ENCODE measurements at places on chromosomes 5 and 9.

DNA sequence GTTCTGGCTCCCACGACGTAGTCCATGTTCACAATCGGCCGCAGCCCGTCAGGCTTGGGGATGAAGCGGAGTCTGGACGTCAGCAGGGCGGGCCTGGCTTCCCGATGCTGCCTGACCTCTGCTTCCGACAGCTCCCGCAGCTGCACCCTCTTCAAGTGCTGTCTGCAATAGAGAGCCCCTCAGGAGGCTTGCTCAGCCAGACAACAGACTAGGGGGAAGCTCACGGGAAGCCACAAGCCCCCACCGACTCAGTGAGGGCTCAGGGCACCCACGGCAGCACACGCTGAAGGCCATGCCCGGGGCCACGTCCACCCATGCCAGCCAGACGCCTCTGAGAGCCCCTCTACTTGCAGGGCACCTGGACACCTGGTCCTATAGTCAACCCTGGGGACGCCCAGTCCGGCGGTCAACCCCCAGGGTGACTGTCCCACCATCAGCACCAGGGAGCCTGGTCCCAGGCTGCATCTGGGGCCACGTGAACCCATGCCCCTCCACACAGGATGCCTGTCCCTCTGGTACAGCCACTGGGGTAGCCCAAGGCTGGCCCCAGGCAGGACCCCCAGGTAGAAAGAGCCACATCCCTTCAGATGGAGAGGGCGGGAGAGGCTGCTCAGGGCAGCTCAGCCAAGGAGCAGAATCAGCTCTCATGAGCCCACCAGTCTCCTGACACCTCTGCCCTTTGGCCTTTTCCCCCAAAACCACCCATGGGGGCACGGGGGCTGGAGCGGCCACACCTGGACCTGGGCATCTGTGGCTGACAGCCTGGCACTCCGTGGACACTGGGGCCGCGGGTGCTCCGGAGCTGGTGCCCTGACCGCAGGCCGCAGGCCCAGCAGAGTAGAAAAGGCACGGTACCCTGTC, 14.5 kb downstream of the TERT start:
- DNase-seq, result no peak

GRCh38 chr5:116507941-116508655, 66.5 kb downstream of the SEMA6A start:
- no peak for DNase-seq

DNA sequence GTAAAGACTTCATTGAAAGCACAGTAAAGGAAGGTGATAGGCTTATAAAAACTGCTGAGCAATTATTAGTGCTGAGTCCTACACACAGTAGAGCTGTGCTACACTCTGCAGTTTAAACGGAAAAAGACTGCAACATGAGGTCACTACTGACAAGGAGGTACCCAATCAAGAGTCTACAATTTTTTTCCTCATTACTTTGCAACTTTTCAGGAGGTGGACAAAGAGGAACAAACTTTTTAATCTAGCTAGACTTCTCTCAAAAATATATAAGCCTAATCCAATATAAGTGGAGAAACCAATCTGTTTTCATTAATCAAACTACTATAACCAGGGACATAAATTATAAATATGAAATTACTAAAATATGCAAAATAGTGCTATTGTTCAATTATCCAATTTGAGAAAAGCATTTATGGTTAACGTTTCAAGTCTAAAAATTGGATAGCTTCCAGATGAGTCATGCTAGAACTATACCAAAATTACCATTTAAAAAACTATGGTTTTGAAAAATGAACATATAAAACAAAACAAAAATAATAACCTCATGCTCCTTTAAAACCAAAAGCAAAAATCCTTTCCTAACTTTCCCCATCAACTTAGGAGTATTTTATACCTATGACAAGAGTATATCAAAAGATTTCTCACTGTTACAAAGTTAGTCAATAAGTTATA, 37.7 kb downstream of the FAM13B start:
- DNase-seq, result no peak

DNA sequence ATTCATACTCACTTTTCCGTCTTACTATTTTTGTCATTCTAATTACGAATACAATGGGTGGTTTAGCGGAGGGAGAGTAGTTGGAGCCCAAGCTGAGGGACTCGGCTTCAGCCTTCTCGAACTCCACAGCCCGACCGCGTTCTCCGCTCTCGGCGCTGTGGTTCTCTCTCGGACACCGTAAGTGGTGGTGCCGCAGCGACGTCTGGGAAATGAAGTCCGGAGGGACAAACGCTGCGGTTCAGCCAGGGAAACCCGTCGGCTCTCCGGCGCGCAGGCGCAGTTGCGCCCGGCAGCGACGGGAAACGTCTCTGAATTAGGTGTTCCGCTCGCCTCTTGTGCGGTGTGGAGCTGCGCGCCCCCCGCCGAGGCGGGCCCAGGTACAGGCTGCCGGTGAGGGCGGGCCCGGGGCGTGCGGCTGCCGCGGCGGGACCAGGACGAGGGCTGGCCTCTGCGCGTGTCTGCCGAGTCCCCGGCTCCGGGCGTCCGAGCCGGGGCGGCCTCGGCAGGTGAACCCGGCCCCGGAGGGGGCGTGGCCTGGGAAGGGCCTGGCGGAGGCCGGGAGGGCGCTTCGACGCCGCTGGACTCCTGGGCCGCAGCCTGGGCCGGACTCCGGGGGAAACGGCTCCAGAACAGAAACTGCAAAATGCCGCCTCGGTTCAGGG, at the start of gene ZNF879:
Gene ZNF879 (plus strand): TSS at position 277 of the 662 bp plus-strand sequence. CDS start 1,201 bp downstream, outside the sequence.
- peak; percentile 82 for DNase-seq

DNA sequence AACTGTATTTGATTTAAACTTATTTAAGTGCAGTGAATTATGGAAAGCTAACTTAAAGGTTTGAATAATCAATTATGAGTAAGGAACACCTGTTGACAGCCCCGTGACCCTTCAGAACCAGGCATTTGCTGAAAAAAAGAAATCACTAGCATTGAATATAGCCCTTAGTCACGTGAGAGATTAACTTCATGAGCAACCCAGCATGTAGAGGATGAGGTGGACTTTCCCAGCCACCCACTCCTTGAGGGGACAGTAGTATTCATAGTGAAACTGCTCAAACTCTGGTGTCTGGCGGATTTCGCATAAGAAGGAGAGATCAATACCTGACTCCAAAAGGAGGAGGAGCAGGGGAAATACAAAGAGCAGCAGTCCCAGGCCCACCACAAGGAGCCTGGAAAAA, 184.8 kb upstream of the RASEF start:
- no peak for DNase-seq

DNA sequence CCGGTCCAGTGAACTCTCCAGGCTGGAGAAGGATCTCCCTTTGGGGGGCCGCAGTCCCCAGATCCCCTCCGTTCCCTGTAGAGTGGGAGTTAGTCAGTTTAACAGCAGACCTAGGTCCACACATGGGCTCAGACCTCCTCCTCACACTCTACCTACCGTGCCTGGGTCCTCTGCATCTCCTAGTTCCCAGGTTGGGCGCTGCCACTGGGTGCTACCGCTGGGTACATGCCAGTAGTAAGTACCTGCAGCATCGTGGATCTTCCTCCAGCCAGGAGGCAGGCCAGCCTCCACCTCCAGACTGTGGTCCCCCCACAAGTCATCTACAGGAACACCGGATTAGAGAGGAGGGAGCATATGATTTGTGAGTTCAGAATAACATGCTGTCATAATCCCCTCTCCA, 802 bp downstream of the APBB3 start:
- DNase-seq, result no peak

GRCh38 chr9:72292874-72293607, 72.0 kb downstream of the ZFAND5 start:
- DNase-seq, result no peak

GRCh38 chr9:129411501-129412175, 209.3 kb downstream of the C9orf50 start:
- no peak for DNase-seq

DNA sequence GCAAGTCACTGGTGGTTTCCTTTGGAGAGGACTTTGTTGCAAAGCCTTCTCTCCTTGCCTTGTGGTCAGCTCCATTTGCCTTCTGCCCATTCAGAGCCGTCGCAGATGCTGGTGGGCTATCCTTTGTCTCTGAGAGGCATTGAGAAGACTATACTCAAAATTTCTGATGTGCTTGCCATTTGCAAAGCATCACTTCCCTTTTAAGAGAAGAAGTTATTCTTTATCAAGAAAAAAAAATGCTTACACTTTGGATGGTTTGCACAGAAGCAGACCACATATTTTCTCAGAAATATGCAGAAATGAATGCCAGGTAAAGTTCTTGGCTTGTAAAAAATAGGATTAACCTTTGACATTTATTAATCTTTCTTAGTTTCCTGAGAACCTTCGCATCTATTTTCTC, 195.8 kb upstream of the KLF4 start:
- DNase-seq, result no peak

- DNase-seq, result no peak
These were observed 3.4 kb downstream of the COL5A1 start for GRCh38 chr9:134644725-134645606.

DNA sequence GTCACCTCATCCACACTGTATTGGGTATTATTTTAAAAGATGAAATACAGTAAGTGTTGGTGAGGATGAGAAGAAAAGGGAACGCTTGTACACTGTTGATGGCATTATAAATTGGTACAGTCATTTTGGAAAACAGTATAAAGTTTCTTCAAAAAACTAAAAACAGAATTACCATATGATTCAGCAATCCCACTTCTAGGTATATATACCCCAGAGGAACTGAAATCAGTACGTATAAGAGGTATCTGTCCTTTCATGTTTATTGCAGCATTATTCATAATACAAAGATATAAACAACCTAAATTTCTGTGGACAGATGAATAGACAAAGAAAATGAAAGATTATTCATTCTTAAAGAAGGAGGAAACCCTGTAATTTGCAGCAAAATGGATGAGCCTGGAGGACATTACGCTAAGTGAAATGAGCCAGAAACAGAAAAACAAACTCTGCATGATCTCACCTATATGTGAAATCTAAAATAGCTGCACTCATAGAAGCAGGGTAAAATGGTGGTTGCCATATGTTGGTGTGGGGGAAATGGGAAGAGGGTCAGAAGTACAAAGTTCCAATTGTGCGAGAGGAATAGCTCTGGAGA, 191.6 kb downstream of the TRIM36 start:
- no peak for DNase-seq

GRCh38 chr5:79961716-79962574, 29.1 kb downstream of the MTX3 start:
- no peak for DNase-seq

DNA sequence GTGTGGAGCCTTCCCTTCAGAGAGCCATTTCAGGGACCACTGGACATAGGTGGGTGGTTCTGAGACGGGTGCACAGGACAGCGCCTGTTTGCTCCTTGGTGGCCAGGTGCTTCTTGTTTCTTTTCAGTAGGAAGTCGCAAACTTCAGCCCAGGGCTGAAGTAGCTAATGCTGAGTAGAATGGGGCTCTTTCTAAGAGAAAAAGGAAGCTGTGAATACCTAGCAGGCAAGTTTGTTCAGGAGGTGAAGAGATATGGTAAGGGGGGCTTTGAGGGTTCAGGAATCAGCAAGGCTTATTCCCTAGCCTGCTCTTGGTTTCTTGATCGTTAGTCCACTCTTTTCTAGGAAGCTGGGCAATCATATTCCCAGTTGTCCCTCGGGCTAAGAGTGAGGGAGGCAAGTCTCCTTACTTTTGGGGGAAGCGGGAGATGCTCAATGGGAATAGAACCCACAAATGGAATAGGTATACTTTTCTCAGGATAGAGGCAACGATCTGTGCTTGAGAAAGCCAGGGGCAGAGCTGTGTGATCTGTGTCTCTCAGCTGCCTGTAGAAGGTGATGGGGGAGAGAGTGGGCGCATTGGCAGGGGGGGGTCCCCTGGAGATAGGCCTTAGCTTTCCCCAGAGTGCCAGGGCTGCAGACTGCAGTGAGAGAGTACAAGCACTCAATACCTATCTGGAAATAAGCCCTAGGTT, 1.9 kb upstream of the PURA start:
- DNase-seq, result no peak

DNA sequence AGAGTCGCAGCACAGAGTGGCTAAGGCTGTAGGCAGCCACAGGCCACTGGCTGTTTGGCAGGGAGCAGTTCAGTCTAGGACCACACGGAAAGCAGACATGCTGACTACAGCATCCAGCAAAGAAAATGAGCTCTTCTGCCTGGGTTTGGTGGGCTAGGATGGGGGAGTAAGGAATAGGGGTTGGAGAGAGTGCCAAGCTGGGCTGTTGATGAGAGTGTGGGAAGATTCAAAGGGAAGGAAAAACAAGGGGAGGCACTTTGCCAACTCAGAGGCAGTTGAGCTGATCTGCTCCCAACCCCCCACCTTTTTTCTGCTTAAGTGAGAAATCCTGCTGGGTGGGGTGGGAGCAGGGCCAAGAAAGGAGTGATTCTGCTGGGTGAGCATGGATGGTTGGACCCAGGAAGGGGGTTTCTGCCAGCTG, 35.9 kb downstream of the SVEP1 start:
- no peak for DNase-seq

GRCh38 chr5:175466700-175467318, 11.6 kb upstream of the SFXN1 start:
- no peak for DNase-seq

DNA sequence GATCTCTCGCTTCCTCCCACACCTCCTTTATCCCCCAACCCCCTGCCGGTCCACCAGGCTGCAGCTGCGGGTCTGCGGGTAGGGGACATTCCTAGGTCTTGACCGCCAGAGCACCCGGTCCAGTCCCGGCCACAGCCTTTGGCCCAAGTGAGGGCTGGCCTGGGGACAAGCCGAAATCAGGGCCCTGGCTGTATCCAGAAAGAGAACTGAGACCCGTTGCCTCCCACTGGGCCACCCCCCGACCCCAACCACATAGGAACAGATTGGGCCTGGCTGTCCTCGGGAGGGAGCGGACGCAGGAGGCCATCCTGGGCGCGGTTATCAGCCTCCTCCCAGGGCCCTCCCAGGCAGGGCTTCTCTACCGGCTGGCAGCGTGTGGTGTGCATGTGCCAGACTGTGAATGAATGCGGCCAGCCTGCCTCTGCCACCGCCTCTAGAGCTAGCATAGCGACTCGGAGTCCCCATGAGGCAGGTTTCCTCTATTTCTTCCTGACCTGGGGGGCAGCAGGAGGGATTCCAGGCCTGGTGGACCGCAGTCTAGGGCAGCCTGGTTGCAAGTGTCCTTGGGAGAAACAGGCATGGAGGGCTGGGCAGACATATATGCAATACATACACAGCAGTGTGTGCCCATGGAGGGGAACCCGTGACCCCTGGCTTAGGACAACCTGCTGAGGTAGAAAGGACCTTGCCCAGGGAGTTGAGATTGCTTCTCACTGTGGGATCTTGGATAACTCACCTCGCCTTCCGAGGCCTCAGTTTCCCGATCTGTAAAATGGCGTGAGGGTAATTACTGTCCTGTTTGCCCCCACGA, 1.2 kb downstream of the N4BP3 start:
- no peak for DNase-seq

GRCh38 chr9:7879551-7880245, 80.1 kb upstream of the DMAC1 start:
- DNase-seq, result peak; percentile 10

GRCh38 chr9:127975376-127976315, 5.1 kb downstream of the EEIG1 start:
- no peak for DNase-seq

DNA sequence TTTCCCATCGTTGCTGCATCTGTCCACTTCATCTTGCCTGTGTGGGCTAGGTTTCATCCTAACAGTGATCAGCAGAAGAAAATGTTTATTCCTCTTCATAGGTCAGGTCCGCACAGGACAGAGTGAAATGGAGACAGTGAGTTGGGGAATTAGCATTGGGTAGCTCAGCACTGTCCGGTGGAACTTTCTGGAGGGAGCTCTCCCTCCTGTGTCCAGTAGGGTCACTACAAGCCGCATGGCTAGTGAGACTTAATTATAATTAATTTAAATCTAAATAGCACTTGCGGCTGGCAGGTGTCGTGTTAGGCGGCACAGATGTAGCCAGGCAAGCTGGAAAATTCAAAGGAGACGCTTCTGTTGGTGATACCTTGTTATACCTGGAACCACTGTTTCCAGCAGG, 48.4 kb downstream of the CFAP77 start:
- DNase-seq, result no peak

Data from H1 (cell line).